ENCODE measurements at places on chromosomes 5 and 9. TPM values are rescaled to one million over a fixed set of nuclear protein-coding genes. Genes with fewer than 3 reads are reported as not detected.

The SLC36A2 gene
- not detected for total RNA-seq

The RUFY1 gene
- total RNA-seq, result 36.7 TPM

The MAN1B1 gene
- total RNA-seq, result 69.2 TPM

The ZBTB34 gene
- total RNA-seq, result 12.8 TPM

The FBLL1 gene
- 0.65 TPM for total RNA-seq

The CLIC3 gene
- 0.29 TPM for total RNA-seq

The IFNA4 gene
- not detected for total RNA-seq

The RRAGA gene
- total RNA-seq, result 43.8 TPM

The ACTBL2 gene
- not detected for total RNA-seq

The SGTB gene
- 7.5 TPM for total RNA-seq

The PTGDS gene
- not detected for total RNA-seq

The OSMR gene
- 10.7 TPM for total RNA-seq

The C8G gene
- total RNA-seq, result 0.76 TPM

The ANKRD18B gene
- total RNA-seq, result 2.0 TPM

The PCDHGA6 gene
- total RNA-seq, result 7.2 TPM

The CCDC152 gene
- total RNA-seq, result 0.33 TPM

The PTGER4 gene
- 83.0 TPM for total RNA-seq

The HK3 gene
- total RNA-seq, result under 0.01 TPM
